ENCODE measurements at places on chromosomes 6 and 20. TPM values are rescaled to one million over a fixed set of nuclear protein-coding genes. Genes with fewer than 3 reads are reported as not detected.

DNA sequence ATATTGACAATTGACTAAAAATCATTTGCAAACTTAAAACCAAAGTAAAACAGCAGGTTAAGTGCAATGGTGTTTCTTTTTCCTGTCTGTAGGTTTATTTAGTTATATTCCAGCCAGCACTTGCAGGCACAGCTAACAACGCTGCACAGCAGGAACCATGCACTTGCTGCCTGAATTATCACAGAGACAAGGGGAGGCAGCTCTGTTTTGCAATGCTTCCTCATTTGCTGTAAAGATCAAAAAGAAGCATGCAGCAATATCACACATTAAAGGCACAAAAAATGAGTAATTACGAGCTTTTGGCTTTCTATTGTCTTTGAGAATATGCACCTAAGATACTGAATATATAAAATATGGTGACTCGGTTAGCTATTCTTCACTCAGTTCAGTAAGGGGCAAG is 241.9 kb downstream of the EPHA7 start:
- no peak for DNase-seq

- no peak for DNase-seq
Observed at GRCh38 chr20:37461405-37461804, 59.6 kb upstream of the NNAT start.

- DNase-seq = no peak
Observed at GRCh38 chr20:49591217-49591865, 23.4 kb upstream of the PTGIS start.

DNA sequence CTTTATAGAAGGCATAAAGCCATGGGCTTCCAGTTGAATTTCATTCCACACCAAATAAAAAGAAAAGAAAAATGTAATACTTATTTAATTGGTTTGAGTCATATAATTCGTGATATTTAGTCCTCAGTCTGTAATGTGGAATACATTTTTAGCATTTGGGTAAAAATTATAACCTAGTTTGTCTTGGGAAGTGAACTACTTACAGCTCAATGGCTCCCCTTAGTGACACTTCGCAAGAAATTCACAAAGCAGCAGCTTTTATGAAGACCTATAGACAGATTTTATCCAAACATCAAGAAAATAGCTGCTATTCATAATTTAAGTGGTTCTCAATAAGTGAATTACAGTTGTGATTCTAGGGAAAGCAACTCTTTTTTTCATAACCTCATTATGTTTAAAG is 72.1 kb downstream of the RSPO3 start:
- DNase-seq = no peak

- no peak for DNase-seq
Observed at GRCh38 chr6:17417817-17418216, 24.4 kb downstream of the CAP2 start.

- no peak for DNase-seq
Observed at GRCh38 chr6:149389509-149390297, 10.4 kb upstream of the SUMO4 start.

GRCh38 chr20:14829906-14830305 is 492.5 kb upstream of the FLRT3 start:
- DNase-seq = no peak

- DNase-seq = no peak
Observed at GRCh38 chr6:18405477-18406293, 18.5 kb downstream of the RNF144B start.

DNA sequence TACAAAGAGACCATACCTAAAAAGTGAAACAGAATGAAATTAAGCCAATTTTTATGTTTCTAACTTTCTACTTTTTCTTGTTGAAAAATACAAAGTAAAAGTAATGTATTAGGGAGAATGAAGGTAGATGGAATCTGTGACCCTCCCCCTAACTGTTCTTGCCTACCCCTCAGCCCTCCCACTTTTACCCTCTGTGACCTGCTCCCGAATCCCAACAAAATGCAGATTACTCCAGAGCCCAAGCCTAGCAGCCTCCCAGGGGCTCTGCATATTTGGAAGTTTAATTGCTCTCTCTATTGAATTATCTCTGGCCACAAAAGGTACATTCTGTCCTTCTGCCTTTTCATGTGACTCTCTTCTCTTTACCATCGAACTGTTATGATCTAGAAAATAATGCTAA is 201.5 kb downstream of the PKHD1 start:
- DNase-seq = no peak

Gene EPPIN
- total RNA-seq = not detected

Gene ARMH2
- total RNA-seq = not detected

Gene KIFC1
- 0.49 TPM for total RNA-seq

Gene TFAP2D
- not detected for total RNA-seq
